ENCODE measurements at places on chromosomes 13 and 19.

GRCh38 chr19:18086590-18087138, at the start of gene IL12RB1:
IL12RB1 (minus strand) TSS chr19:18086934; CDS start chr19:18086823, 111 bp downstream.
- no peak for DNase-seq

- DNase-seq, result no peak
These were observed 267.7 kb upstream of the MAB21L1 start for GRCh38 chr13:35744144-35744543.

DNA sequence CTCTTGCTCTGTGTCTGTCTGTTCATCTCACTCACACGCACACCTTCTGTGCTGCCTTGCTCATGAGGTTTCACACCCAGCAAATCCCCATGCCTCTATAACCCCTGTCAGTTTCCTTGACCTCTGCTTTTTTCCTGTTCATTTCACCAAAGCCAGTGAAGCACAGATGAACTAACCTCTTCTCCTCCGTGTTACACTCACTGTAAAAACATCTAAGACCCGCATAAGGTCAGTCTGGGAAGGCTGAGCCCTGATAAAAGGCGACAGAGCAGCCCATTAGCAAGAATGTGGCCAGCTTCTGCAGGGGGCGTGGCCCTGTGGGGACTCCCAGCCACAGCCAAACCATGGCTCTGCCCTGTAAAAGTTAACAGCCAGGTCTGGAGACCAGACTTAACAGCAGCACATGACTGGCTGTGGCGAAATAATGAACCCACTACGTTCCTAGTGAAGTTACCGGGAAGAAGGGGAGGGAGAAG, 42.8 kb upstream of the NPAS1 start:
- DNase-seq, result no peak

DNA sequence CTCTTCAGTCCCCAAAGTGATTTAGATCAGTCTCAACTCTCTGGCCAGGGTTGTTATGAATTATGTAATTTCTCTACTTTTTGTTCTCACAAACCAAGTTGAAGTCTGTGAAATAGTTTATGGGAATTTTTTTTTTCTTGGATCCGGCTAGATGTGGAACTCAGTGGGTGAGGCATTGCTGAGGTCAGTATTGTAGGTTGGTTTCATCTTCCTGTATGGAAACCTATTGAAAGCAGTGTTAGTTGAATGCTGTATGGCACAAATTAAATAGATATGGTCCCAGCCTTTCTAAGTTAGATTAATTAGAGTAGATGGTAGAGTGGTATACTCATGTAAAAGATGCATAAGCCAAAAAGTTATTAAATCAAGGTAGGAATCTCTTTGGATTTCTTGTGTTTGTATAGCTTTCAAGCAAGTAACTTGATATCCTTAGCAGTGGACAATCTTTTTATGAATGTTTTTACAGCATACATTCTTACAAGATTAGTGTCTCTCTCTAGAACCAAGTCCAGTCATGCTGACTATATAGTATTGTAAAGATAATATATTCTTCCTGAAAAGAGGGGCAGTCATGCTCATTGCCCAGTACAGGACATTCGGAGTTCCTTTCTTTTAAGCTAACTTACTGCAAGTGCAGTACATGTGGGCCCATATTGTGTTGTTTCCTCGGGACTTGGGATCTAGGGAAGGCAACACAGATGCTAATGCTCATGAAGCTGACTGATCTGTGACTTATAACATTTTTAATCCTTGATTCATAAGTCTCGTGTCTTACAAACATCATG, 2541.1 kb downstream of the PCDH9 start:
- no peak for DNase-seq

GRCh38 chr13:41443969-41444368, 13.4 kb upstream of the RGCC start:
- DNase-seq, result no peak

- no peak for DNase-seq
These were observed 8.1 kb upstream of the ICAM1 start for GRCh38 chr19:10262771-10263170.

- no peak for DNase-seq
These were observed 93.1 kb downstream of the GGACT start for GRCh38 chr13:100495455-100495854.
